ENCODE measurements at places on chromosomes 7 and 10.

- no peak for DNase-seq
These were observed 158.2 kb downstream of the CELF2 start for GRCh38 chr10:11175823-11176243.

- DNase-seq: no peak
These were observed 891.9 kb upstream of the MBL2 start for GRCh38 chr10:53664282-53665019.

DNA sequence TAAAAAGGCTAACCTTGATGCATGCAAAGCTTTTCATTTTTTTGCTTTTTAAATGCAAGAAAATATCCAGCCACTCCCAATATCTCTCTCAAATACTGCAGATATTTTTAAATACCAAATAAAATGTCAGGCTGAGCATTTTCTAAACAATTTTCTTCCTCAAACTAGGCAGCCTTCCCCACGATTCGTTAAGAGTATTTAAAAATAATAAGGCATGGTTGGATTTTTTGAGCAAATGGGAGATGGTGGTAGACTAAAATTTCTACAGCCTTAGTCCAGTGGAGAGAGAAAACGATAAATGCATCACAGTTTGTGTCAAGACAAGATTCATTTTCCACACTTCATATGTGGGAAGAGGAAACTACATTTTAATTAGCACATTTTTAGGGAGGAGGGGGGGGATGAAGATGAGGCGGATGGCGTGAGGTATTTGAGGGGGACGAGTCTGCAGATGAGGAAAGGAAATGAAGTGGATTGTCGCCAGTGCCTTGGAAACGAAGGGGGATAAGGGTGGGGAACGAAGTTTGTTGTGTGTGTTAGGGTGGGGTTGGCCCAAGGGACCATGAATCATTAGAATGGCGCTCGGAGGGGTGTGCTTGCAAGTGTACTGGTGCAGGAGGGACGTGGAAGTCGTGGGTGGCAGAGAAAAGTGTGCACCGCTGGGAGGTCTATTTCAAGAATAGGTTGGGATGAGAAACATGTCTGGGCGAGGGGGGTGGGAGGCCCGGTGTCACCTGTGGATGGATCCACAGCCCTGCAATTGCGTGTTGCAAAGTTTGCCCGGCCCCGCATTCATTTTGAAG is 1.2 kb upstream of the ADD3 start:
- DNase-seq: peak; percentile 9

GRCh38 chr10:301536-301935 is 166.3 kb downstream of the ZMYND11 start:
- DNase-seq: no peak

DNA sequence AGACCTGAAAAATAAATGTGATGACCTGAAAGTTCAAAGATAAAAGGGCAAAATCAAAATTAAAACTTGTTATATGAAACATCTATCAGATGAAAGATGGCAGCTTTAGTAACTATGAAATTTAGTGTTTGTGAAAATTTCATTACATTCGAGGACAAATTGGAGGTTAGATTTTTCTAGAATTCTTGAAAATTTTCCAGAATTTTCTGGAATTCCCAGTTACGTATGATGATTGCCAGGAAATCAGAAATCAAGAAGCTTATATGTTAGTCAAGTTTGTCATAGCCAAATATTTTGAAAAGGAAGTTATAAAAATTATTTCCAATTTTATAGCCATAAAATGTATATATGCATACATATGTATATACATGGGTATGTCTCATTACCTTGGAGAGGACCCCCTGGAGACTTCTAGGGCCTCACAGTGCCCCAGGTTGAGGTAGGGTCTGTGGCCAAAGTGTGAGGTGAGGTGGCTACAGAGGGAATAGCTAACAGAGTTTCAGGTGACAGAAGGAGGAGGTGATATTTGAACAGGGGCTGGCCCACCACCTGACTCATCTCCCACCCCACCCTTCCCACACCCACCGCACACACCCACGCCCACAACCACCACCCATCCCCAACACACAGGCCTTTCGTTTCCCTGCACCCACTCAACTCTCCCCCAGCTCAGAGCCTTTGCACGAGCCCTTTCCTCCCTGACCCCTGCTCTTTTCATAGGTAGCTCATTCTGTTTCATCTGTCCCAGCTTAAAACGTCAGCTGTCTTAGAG is 21.5 kb downstream of the C10orf105 start:
- DNase-seq: no peak

DNA sequence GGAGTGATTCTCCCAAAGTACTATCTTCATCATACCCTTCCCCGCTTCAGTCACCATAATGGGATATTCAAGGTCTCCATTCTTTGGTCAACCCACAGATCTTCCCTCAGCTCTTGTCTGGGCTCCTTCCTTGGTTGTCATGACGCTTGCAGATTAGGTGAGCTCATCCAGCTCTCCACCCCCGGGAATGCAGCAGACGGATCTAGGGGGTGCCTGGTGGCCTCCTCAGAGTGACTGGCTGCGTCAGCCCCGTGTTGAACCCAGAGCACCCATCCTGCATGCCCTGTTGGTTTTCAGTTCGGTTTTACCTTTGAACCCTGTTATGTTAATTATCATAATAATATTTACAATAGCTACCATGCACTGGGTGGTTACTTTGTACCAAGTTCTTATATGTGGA is 6.4 kb downstream of the NEURL1 start:
- DNase-seq: no peak

DNA sequence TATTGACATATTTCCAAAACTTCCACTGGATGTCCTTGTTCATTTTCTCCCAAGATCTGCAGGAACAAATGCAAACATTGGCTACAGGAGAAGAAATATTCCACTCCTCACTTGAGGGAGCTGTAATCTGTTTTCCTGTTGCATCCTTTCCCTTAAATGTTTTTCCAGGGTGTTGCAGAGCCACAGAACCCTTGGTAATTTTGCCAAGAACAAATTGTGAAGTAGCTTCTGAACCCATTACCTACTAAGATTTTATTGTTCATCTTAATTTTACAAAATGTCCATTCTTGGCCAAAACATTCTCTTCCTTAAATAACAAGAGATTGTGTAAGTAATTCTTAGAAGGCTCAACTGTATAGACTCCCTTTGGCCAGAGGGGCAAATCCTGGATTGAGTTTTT is 177.0 kb downstream of the GNAT3 start:
- no peak for DNase-seq
